ENCODE measurements at places on chromosomes 3 and 15. TPM values are rescaled to one million over a fixed set of nuclear protein-coding genes. Genes with fewer than 3 reads are reported as not detected.

The RIOX2 gene
- total RNA-seq, result 17.6 TPM

The ENTPD3 gene
- not detected for total RNA-seq

The CPNE9 gene
- not detected for total RNA-seq

The ZNF662 gene
- 0.81 TPM for total RNA-seq
